ENCODE measurements at places on chromosomes 5 and 9.
A peak's percentile ranks its signal among the peaks of the same experiment; 100 is the strongest.

DNA sequence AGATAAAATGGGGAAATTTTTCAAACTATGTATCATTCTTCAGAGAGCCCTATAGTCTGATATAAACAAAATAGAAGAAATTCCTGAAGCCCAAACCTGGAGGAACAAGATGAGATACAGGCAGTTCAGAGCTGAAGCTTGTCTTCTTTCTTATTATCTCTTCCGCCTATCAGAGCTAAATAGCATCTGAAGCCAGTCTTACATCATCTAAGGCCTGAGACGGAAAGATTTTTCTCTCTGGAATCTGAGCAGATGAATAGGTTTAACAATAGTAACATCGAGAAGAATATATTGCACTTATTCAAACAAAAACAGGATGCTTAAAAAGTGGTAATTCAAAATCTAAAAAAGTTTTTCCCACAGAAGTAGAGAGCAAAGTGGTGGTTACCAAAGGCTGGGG, 59.8 kb downstream of the LPAR1 start:
- no peak for DNase-seq

DNA sequence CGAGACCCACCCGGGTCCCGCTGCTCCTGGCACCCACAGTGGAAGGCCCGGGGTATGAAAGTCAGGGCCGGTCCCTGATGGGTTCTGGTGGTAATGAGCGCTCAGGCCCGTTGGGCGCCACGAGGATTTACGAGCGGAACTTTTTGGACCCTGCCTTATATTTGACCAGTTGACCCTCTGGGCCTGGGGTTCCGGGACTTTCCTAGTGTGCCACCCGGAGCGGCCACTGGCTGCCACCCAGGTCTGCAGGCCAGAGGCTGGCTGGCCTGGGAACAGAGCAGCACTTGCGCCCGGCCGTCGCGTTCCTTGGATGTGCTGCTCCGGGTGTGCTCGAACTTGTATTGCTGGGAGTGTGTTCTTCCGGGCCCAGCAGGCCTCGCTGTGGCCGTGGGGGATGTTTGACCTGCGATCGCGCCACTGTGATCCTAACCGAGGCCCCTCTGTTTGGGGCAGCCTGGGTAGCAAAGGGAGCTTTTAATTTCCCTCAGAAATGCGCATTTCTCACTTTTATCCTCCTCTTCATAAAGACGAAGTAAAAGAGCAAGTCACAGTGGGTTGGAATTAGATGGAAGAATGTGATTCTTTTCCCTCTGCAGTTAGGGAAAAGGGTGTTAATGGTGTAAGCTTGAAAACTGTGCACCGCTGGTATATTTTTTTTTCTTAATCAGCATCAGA, 1.2 kb downstream of the F2RL1 start:
- DNase-seq: no peak

DNA sequence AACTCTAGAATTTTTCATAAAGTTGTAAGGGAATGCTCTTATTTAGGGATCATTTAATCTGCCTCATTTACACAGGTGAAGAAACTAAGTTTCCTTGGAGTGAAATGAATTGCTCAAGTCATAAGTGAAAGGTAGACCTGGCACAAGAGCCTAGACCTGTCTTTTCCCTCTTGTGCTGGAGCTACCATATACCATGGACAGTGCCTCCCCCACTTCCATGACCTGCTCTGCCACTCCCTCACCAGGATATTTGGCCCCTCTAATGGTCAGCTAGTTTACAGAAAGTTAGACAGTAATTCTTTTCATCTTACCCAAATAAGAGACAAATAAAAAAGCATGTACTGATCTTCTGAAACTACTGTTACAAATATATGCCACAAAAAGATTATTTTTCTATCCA, 105.5 kb upstream of the ACO1 start:
- DNase-seq: no peak

- no peak for DNase-seq
These were observed 30.3 kb downstream of the FOXD1 start for GRCh38 chr5:73418244-73418691.

GRCh38 chr5:177092178-177093081, 5.7 kb downstream of the FGFR4 start:
- no peak for DNase-seq

- DNase-seq: no peak
These were observed 144.1 kb downstream of the PLPPR1 start for GRCh38 chr9:101172616-101173015.

DNA sequence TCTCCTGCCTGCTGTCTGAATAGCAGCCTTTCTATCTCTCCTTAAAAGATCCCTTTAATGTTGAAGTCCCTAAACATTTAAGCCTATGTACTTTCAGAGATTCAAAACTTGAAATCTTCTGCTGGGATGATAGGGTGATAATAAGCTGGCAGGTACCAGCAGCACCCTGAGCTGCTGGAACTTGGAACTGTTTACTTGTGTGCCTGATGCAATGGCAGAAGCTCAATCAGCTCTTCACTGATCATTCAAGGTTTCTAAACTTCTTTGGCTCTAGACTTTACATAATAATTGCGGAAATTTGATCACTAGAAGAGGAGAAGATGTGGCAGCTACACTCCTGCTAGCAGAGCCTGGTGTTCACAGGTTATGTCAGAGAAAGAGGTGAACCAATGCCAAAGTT, 27.6 kb downstream of the MRPS27 start:
- no peak for DNase-seq

DNA sequence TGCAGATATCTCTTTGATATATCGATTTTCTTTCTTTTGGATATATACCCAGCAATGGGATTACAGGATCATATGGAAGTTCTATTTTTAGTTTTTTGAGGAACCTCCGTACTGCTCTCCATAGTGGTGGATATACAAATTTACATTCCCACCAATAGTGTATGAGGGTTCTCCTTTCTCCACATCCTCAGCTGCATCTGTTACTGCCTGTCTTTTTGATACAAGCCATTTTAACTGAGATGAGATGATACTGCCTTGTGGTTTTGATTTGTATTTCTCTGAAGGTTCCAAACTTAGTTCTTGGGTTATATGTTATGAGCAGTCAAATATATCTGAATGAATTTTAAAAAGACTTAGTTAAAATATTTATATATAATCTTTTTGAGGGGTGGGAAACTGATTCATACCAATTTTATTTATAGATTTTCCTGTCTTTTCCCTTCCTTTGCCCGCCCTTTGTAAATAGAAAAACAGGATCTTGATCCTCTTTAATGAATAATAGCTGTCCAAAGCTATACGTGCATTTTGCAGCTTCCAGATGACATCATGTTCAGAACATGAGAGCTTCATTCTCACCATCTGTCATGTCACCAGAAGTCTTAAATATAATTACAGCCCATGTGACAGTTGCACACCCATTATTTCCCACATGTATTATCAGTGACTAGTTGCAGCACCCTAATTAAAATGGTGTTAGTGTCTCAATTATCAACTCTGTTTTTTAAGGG, 6.2 kb upstream of the ARHGEF28 start:
- no peak for DNase-seq

DNA sequence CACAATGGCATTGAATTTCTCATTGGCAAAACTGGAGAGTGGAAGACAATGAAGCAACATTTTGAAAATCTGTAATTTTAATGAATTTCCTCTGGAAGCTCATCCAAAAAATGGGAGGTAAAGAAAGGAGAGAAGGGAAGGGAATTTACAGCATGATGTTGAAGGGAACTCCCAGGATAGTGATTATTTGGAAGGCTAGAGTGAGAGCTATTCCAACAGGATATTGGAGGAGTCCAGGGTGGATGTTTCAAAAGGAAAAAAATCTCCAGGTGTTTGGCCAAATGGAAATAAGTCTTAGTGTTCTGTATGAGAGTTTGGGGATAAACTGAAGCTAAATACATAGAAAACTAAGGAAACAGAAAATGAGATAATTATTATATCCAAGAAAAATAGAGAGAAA, 106.2 kb downstream of the IZUMO3 start:
- DNase-seq: no peak

DNA sequence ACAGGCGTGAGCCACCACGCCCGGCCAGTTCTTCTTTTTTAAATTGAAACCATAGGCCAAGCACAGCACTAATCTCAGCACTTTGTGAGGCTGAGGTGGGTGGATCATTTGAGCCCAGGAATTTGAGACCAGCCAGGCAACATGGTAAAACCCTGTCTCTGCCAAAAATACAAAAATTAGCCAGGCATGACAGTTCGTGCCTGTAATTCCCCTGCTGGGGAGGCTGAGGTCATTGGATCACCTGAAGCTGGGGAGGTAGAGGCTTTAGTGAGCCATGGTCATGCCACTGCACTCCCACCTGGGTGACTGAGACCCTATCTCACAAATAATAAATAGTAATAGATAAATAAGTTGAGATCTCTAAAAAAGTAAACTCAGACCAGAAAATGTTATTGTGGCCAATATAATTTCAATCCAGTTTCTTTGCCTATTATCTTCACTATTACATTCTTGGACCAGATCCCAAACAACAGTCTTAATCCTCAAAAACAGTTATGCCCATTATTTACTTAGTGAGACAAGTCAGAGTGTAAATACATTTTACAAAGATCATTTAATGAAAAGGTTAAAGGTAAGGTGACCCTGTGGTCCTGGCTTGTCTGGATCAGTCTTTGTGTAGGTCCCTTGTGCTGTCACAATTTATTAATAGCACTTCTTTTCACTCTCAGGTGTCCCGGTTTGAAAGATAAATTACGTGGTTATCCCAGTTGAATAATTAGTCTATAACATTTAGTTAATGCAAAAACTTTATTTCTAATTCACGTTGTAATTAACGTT, 53.6 kb downstream of the RAB24 start:
- no peak for DNase-seq

DNA sequence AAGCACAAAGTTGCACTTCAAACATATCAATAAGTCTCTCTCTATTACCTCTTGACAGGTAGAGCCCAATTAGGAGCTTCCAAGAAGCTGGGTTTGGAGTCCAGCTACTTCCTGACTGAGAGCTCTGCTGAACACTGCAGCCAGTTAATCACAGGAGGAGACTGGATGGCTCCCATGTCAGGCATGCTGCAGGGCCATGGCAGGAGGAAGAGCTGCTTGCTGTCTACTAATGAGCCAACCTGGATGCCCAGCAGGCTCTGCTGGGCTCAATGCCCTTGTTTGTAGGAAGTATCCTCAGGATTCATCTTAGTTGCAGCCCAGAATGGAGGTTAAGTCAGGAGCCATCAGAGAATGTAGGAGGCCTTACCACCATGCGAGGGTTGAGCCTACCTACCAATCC, 91.9 kb downstream of the TMEM215 start:
- DNase-seq: no peak

DNA sequence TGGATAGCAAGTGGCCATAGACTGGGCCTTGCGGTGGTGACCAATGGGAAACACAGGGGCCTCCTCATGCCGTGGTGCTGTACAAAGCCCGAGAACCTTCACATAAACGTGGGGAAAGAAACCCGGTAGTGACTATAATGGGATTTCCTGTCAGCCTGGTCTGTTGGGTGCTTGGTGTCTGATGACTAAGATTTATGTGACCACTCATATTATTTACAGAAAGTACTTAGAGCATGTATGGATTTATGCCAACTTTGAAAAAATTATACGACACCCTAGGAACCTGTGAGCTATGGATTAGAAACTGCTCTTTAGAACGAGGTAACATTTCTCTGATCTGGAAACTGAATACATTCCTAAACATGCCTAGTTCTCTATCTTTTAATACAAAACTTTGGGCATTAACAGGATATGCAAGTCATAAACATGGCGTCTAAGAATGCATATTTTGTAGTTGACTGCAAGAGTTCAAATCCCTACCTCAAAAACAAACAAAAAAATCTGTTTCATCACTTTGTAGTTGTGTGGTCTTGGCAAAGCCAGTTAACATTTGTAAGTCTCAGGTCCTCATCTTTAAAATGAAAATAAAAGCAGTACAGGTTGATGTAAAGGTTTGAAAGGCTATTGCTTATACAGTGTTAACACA, 85.4 kb downstream of the TMEM167A start:
- DNase-seq: no peak

DNA sequence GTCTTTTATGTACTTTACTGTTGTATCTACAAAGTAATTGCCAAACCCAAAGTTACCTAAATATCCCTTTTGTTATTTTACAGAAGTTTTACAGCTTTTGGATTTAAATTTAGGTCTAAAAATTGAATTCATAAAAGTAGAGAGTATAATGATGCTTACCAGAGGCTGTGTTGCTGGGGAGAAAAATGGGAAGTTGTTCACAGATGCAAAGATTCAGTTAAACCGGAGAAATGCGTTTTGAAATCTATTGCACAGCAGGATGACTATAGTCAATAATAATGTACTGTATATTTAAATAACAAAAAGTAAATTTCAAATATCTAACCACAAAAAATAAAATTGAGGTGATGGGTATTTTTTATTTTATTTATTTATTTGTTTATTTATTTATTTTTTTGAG, 2.6 kb upstream of the ANKRD18A start:
- DNase-seq: no peak

GRCh38 chr9:132024589-132024988, 55.1 kb downstream of the MED27 start:
- DNase-seq: no peak

DNA sequence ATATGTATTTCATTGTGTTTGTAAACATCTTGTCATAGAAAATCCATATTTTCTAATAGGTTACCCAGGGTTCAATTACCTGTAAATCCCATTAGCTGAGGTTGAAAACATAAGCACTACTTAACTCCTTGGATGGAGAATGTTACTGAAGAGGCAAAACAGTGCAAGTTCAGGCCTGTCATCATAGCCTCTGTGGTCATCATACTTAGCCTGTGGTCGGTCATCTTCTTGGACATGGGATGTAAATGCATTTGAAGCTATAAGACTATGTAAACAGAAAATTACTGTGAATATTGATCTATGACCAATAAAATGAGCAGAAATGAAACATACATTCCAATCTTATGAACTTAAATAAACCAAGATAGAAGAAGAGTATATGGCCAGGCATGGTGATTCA, 164.7 kb downstream of the CHSY3 start:
- DNase-seq: no peak

DNA sequence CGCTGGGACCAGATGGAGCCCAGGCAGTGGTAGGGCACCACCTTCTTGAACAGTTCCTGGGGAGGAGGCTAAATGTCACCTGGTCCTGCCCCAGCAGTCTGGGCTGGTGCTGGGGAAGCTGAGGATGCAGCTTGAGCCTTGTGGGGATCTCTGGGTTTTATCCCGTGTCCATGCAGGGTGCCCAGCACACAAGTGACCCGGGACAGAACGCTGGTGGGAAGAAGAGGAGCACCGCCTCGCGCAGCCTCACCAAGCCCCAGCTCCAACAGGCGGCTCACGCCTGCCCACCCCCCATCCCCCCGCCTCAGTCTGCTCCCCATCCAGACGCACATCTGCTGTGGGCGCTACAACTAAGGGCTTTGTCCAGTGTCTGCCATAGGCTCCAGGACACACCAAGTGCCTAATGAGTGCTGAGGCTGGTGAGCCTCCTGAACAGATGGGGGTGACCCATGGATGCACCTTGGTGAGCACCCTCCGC, 13.8 kb downstream of the RALGDS start:
- DNase-seq: no peak

- DNase-seq: no peak
These were observed 68.0 kb upstream of the CTSL start for GRCh38 chr9:87657893-87658292.

GRCh38 chr9:95750725-95751519, 124.6 kb upstream of the ERCC6L2 start:
- DNase-seq: peak; percentile 51

- no peak for DNase-seq
These were observed 40.4 kb upstream of the MAP3K1 start for GRCh38 chr5:56774957-56775356.

Measured in GM12865 (cell line).